ENCODE measurements at places on chromosomes 2 and 18.

DNA sequence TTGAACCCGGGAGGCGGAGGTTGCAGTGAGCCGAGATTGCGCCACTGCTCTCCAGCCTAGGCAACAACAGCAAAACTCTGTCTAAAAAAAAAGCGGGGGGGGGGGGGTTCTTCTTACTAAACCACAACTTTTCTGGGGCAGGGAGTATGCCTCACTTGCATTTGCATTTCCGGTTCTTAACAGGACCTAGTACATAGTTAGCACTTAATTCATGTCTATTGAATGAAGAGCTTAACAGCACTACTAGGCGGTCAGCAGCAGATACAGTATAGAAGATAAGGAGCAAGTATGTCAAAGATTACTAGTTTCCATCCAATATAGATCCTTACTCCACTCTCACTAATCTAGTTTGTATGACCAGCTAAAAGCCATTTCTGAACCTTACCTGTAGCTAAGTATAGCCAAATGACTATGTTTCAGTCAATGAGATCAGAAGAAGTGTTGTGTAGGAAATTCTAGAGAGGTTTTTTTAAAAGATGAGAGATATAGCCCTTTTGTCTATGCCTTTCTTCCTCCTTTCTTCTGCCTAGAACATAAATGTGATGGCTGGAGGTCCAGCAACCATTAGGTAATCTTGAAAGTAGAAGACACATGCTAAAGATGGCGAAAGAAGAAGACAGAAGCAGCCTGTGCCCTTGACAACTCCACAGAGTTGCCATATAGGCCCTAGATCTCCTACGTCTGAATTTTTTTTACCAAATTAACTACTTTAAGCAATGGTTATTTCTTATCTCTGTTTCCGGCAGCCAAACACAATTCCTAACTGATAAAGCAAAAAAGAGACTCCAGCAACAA is 11.3 kb downstream of the HYCC2 start:
- no peak for DNase-seq

- DNase-seq = no peak
These were observed 148.8 kb downstream of the HRH4 start for GRCh38 chr18:24609254-24609653.

DNA sequence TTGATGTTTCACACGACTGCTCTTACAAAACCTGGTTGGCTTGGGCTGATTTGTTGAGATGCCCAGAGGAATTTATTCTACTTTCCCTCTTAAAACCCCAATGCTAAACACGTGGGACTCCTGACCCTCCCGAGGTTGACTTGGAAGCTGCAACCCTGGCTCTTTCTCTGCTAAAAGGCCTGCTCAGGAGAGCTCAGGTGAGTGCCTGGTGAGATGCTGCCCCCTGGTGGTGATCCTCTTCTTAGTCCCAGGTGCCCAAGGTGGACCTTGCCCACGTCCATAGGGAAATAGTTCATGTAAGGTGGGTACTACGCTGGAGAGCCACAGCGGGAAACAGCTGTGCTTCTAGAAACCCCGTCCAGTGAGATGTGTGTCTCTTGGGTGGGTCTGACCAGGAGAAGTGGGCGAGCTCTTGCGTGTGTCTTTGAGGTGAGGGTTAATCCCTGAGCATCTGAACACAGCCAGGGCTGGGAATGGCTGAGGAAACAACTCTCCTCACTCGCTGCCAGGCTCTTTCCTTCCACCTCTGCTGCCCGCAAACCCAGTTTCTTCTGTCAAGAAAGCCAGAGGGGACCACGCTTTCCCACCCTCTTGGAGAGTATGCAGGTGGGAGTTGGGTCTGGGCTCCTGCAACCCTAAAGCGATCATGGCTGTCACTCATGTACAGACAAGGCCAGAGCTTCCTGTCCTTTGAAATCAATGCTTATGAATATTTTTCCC is 25.5 kb upstream of the PXDN start:
- peak; percentile 14 for DNase-seq

DNA sequence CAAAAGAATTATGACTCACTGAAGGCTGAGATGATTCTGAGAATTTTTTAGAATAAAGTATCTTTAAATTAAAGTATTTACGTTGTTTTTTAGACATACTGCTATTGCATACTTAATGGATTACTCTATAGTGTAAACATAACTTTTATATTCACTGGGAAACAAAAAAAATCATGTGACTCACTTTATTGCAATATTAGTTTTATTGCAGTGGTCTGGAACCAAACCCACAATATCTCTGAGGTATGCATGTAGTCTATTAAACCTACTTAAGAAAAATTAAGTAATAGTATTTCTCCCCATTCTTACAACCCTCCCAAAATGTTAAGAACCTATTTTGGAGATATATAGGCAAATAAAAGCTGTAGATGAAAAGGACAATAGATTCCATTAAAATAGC is 142.9 kb upstream of the ZNF521 start:
- no peak for DNase-seq

- no peak for DNase-seq
These were observed 11.3 kb downstream of the PCARE start for GRCh38 chr2:29063056-29063455.

DNA sequence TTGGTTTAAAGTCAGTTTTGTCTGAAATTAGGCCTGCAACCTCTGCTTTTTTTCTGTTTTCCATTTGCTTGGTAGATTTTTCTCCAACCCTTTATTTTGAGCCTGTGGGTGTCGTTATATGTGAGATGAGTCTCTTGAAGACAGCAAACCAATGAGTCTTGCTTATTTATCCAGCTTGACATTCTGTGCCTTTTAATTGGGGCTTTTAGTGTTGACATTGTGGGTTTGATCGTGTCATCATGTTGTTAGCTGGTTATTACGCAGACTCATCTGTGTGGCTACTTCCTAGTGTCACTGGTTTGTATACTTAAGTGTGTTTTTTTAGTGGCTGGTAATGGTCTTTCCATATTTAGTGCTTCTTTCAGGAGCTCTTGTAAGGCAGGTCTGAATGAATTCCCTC is 18.8 kb downstream of the TMEM87B start:
- no peak for DNase-seq

DNA sequence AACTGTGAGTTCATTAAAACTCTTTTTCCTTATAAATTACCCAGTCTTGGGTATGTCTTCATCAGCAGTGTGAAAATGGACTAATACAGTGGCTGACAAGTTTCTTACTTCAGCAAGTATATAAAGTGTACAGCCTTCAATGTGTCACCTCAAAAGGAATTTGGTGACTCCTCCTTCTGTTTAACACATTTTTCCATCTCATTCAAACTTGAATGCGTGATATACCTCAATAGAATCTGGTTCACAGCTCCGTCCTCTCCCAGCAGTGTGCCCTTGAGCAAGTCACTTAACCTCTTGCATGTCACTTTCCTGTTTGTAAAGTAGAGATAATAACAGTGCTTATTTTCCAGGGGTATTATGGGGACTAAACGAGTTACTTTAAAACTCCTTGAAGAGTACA is 159.6 kb downstream of the CCBE1 start:
- DNase-seq = no peak

DNA sequence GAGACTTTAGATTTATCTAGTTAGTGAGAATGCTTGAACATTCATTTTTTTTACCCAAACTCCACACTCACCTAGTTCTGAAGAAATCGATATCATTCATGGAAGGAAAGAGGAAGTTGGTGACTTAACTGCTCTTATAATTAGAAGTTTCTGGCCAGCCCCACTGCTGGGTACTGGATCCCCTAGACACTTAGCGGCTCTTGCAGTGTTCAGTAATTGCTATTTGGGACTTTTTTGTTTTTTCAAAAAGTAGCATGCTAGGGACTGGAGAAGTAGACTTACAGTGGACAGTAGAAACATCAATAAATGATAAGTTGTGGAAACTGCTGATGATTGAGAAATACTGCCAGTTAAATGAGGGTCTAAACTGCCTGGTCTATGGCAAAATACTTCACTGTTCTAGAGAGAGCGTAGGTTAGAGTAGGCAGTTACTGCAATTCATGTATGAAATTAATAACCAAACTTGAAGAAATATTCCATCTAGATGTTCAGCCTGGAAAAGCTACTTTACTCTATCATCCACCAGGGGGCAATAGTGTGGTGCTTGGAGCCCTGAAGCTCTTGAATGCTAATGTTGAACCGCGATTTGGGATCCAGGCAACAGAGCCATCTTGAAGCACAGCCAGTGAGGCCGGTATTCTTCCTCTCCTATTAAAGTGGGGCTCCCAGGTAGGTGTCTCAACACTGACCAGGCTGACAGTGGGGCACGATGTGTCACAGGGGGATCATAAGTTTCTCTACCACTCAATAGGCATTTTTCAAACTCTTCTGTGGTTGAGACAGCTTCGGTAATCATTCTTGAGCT is 146.1 kb upstream of the SESTD1 start:
- no peak for DNase-seq

GRCh38 chr2:241459520-241459919 is 48.9 kb downstream of the STK25 start:
- DNase-seq = no peak

DNA sequence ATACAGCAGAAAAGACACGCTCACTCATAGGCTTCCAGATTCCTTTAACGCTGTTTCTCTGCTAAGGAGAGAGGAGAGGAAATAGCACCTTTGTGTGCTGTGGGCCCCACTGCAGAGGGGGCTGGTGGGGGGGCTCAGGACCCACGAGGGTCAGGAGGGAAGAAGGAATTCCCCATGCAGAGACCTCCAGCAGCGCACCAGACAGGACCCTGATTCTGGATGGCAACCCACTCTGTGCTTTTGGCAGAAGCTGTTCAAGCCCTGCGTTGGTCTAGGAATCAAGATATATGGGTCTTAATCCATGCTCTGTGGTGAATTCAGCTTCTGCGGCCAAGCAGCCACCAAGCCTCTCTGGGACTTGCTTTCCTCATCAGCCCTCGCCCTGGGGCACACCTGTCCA is 31.0 kb downstream of the MYCN start:
- no peak for DNase-seq

DNA sequence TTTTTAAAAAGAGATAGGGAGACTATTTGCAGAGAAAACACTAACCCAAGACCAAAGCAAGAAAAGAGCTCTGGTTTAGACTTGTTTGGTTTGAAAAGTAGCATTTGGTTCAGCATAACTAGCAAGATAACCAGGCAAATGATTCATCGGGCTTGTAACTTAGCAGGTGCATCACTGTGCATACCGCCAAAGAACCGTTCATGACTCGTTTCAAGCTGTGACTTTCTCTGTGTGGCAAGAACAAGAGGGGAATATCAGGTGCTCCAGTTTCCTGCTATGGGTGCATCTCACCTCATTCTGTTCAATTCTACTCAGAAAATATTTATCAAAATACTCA is 244.9 kb downstream of the ETAA1 start:
- no peak for DNase-seq

DNA sequence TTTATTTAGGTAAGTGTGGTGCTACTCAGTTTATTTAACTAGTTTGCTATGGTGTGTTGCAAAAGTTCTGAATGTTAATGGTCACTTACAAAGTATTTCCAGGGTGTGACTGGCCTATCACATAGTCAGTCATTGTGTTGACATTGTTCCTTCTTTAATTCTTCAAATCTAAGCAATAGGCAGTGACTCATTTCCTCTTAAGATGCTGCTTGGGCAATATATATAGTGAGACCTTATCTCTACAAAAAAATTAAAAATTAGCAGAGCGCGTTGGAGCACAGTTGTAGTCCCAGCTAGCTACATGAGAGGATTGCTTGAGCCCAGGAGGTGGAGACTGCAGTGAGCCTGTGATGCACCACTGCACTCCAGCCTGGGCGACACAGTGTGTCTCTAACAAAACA is 5.8 kb upstream of the CCDC88A start:
- DNase-seq = no peak

- DNase-seq = no peak
These were observed 400.0 kb upstream of the CDH2 start for GRCh38 chr18:28576941-28577340.

DNA sequence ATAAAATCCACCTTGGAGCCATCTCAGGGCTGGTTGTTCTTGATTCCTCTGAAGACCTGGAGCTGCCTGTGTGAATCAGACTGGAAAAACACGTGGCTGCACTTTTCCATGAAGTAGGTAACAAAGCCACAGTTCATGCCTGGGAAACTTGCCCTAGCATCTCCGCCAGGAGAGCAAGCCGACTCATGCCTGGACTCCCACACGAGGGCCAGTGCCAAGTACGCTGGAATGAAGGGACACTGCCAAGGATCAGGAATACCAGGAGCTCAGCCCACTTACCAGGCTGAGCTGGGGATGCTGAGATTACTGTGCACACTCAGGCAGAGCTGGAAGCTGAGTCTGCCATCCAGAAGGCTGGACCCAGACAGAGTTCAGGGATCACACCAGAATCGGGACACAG is 10.9 kb upstream of the FHL2 start:
- no peak for DNase-seq
